ENCODE measurements at places on chromosomes 16 and 17.

DNA sequence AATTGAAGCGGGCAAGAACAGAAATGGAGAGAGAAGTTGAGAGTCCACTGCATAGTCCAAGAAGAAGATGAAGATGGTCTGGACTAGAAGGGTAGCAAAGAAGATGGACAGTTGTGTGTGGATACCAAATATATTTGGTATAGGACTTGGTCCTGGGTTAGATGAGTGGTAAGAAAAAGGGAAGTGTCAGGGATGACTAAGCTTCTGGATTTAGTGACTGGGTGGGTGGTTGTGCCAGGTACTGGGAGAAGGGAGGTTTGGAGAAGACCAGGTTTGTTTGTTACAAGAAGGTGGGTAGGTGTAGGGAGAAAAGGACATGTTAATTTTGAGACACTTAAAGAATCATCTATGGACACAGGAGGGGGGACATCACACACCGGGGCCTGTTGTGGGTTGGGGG is 5.4 kb downstream of the VMP1 start:
- no peak for DNase-seq

- no peak for DNase-seq
These were observed 214.3 kb upstream of the CDH11 start for GRCh38 chr16:65336160-65336559.

- DNase-seq, result no peak
These were observed 24.9 kb downstream of the CFAP97D1 start for GRCh38 chr17:43805117-43805516.

DNA sequence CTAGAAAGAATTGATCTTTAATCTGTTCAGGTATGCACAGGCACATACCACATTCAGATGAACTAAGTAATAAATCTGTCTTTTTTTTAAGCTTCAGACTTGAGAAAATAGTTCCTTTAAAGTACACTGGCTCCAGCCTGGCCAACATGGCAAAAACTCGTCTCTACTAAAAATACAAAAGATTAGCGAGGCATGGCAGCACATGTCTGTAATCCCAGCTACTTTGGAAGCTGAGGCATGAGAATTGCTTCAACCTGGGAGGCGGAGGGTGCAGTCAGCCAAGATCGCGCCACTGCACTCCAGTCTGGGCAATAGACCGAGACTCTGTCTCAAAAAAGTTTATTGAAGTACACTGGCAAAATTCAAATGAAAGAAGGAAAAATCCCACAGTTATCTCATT is 111.0 kb upstream of the NETO2 start:
- no peak for DNase-seq

DNA sequence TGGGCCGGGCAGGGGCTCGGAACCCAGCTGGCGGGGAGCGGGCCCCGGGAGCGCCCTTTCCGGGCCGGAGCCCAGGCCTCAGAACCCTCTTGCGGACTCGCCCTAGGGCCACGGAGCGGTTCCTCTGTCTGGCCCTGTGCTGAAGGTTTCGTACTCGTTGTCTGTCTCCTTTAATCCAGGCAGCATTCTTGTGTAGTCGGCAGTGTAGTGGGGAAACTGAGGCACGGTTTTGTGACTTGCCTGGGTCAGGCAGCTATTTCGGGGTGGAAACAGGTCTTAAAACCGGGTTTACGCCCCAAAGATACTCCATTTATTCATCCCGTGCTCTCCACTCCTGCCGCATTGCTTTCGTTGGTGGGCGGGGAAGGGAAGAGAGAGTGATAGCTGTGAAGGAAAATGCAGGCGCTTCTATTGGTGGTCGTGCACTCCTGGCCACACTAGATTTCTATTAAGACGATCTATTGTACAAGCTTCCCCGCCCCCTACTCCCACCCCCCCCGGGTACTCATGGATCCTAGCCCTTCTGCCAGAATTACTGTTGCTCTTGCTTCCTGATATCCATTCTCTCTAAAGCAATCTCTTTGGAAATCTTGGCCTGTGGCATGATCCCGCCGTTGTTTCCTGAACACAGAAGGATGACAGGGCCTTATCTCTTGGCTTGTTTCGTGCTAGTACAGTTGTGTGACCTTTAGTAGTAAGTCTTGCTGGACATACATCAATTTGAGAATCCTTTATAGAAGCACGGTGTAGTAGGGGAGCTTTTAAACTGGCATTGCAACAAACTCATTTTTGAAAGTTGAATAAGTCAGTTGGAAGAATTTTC is 751 bp downstream of the DCAF7 start:
- peak; percentile 49 for DNase-seq

DNA sequence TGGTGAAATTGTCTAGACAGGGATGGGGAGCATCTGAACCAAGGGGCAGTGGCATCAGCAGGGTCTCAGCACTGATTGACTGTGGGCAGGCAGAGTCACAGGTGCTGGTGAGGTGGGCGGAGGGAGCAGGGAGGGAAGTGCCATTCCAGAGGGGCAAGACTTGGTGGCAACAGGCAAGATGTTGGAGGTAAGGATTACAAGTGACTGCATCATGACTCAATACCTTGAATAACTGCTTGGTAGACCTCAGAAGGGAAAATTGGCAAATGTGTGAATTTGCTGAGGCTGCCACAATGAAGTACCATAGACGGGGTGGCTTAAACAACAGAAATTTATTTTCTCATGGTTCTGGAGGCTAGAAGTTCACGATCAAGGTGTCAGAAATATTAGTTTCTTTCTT is 419.1 kb downstream of the HS3ST3B1 start:
- DNase-seq, result no peak

- no peak for DNase-seq
These were observed 27.1 kb upstream of the SPACA3 start for GRCh38 chr17:32964541-32964940.

DNA sequence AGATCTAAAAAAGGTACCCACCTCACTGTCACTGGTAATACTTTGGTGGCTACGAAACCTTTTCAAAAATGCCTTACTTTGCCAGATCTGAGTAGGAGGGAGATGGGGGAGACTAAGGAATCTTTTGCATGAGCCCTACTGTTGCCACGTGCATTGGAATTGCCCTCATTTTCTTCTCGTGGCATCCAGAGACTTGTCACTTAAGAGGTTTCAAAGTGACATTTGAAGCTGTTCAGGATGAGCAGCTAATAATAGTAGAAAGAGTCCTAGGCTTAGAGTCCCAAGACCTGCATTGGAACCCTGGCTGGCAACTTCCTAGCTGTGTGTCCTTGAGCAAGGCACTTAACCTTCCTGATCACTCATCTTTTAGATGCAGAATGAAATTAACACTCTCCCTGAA is 43.5 kb downstream of the GPRC5B start:
- DNase-seq, result no peak

- DNase-seq, result no peak
These were observed 15.6 kb downstream of the CTRL start for GRCh38 chr16:67915831-67916723.

DNA sequence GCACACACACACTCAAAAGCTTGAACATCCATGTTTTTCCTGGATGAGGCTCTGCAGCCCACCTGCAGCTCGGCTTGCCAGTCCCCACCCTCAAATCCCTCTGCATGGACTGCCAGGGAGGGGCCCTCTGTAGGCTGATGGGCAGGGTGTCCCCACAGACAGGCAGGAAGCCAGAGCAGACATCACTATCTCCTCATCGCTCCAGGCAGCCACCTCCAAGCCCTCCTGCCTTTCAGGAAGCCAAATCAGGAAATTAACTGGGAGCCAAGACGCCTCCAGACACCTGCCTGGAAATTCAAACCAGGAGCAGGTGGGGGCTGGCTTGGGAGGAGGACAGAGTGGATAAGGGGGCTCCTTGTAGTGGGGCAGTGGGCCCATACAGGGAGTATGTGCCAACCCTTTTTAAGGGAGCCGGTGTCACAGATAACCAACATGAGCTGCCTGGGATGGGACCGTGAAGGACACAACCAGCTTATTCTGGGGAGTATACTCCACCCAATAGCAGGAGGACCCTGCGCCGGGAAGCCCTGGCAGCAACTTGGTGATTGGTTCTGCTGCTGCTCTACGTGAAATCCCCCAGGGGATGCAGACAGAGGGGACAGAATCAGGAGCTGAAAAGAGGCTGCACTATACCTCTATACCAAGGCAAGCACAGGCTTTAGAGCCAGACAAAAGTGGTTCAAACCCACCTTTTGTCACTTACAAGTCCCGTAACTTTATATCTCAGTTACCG is 139.1 kb downstream of the CCT6B start:
- DNase-seq, result no peak

- DNase-seq, result no peak
These were observed 5.0 kb downstream of the RPRML start for GRCh38 chr17:46974086-46974485.

DNA sequence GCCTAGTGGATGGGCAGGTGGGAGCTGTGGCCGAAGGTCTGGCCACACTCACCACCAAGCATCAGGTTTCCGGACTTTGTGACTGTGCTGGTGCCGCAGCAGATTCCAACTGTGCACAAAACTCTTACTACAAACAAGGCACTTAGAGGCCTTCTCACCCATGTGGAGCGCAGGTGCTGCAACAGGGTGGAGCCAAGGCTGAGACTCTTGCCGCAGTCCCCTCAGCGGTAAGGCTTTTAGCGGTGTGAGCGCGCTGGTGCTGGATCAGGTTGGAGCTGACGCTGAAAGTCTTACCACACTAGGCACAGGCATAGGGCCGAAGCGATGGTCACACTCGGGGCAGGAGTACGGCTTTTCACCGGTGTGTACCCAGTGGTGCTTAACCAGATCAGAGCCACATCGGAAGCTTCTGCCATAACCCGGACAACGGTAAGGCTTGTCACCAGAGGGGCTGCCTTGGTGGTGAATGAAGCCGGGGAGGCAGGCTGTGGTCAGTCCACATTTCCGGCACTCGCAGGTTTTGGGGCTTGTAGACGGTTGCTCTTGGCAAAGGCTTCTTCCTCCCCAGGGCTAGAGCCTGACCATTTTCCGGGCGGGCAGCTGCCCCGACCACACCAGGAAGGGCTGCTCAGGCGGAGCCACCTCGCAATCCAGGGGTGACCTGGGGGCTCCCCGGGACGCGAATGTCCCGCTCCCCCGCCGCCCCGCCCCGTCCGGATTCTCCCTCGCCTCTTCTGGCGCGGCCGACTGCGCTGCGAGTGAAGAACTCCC is 1.0 kb upstream of the ARMC5 start:
- peak; percentile 60 for DNase-seq

DNA sequence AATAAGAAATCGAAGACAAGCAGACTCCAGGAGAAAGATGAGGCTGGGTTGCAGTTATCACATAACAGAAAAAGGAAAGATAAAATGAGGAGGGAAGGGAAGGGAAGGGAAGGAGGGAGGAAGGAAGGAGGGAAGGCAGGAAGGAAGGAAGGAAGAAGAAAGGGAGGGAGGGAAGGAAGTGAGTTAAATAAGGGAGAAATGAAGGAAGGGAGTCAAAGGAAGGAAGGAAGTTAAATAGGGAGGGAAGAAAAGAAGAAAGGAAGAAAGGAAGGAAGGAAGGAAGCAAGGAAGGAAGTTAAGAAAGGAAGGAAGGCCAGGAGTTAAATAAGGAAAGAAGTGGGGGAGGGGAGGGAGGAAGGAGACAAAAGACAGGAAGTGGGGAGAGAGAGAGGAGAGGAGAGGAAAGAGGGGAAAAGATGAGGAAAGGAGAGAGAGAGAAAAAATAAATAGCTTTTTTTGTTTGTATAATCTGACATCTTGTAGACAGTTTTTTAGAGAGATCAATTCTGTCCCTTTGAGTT is 679.6 kb downstream of the HS3ST4 start:
- no peak for DNase-seq

DNA sequence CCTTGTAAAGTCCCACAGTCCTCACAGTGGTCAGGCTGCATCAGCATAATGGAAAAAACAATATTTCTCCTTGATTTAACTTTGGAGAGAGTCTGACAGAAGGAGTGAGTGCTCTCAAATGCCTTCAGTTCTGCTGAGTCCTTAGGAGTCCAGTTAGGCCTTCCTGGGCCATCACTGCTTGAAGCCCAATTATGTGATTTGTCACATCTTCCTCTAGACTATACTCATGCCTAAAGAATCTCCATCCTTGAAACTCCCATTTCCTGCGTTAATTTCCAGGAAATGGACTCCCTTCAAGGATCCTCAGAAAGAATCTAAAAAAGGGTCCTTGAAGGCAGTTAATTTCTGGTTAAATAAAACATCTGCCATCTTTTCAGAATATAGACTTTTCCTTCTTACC is 52.8 kb downstream of the SLFN5 start:
- DNase-seq, result no peak

DNA sequence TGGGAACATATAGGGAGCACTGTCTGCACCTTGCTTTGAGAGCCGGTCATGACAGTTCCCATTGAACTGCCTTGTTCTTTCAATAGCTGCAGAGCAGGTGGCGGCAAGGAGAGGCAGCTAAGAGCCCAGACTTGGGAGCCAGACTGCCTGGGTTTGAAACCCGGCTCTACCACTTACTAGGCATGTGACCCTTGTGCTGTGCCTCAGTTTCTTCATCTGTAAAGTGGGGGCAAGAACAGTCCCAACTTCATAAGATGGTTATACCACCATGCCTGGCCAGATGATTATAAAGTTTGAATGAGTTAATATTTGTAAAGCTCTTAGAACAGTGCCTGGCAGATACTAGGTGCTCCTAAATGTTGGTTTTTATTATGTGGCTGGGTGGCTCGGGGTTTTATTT is 14.4 kb downstream of the ERBB2 start:
- no peak for DNase-seq

GRCh38 chr16:87880117-87880696 is 10.9 kb upstream of the SLC7A5 start:
- no peak for DNase-seq

DNA sequence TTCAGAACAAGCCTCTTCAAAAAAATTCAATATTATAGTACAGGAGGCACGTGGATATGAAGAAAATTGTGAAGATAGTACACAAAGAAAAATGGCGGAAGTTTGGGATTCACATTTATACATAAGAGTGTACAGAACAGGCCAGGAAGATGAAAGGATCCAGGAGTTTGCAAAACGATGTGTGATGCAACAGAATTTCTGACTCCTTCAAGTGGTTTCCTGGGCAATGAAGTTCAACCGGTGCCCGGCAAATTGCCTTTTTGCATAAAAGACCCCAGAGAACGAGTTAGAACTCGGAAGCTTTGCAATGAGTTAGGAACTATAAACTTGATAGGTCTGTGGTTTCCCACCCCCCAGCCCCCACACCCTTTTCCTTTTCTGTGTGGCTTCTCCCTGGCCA is 189.1 kb downstream of the SALL1 start:
- DNase-seq, result no peak

DNA sequence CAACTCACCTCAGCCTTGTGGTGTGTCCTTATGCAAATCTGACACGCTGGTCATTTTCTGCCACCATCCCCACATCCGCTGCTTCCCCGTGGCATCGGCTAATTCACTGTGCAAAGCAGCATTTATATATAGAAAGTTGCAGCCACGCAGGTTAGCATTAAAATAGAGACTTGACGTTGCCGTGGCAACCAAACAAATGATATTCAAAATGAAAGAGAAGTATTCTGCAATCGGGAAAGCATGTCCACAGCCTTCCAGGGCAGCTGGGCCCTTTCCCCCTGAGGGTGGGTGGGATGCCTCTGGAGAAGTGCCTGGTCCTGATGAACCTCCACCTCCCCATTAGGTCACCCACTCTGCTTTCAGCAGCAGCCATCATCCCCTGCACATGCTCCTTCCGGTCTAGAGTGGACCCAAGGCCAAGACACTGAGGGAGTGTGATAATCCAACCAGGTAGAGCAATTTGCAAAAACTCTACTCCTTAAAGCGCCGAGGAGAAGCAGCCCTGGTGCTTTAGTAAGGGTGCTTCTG is 138.7 kb downstream of the GAS7 start:
- no peak for DNase-seq
